Suprapubic skin (tissue), 4 donors: ENCODE measurements at places on chromosomes 7 and 10.

DNA sequence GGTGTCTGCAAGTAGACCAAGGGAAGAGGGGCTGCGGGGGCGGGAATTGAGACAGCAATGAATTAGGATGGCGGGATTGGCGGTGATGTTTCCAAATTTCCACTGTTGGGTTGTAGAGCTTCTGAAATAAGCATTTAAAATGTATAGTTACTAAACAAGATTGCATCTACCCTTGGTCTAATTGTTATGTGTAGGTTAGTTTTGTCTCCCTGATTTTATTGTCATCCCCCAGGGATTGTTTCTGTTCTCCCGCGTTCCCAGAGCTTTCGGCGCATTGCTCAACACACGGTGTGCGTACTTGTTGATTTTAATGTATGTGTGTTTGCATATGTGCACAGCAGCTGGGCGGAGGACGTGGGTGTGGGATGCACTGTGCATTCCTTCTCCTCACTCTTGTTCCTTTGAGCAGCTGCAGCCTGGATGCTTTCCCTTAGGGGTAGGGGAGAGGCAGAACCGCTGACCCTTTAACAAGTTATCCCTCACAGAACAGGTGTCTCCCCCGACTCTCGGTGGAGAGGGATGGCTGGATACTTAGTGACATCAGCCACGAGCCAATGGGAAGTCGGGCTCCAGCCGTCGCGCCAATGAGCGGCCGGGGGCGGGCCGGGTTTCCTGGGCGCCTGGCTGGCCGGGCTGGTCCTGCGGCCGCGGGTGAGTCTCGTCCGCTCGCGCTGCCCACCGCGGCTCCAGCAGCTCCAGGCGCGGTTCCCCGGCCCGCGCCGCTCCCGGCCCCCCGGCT lies at the start of gene TSPAN33:
TSS of gene TSPAN33 (plus strand) at position 613 of the 739 bp plus-strand sequence. CDS start 274 bp downstream, outside the sequence.
- DNase-seq: no peak

- DNase-seq: no peak
These were observed 20.2 kb upstream of the TMEM178B start for GRCh38 chr7:141053626-141054025.

- DNase-seq: no peak
These were observed 102.5 kb upstream of the SAMD8 start for GRCh38 chr10:75008952-75009351.

DNA sequence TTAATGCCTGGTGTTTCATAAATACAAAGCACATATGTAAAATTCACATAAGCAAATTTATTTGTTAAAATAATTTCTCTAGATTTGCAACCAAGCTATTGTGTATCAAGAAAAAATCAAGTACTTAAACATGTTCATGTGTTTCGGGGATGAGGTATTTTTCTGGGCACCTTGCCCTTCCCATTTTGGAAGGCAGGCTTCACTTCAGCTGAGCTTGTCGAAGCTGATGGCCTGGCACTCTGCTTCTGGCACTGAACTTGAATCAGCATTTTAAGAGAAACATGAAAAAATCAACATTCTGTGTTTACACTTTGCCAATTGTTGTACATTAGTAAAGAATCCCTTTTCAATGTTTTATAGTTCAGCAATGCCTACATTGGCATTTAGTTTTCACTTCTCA lies 179.1 kb upstream of the STEAP4 start:
- DNase-seq: no peak
